Osteoblast (primary cell): ENCODE measurements at places on chromosomes 4 and X. TPM values are rescaled to one million over a fixed set of nuclear protein-coding genes. Genes with fewer than 3 reads are reported as not detected.

Gene RTL3
- under 0.01 TPM in 1 of 2 replicates, not detected in the other for total RNA-seq

Gene COX18
- 25.9 and 29.0 TPM in 2 replicates for total RNA-seq

Gene TNIP3
- total RNA-seq, result 0.59 and 0.72 TPM in 2 replicates

Gene HPSE
- total RNA-seq, result 0.29 and 0.36 TPM in 2 replicates

Gene BEX3
- total RNA-seq, result 144 and 150 TPM in 2 replicates

Gene DUX4
- not detected in 2 replicates for total RNA-seq

Gene ZDHHC15
- total RNA-seq, result 0.59 and 1.1 TPM in 2 replicates

Gene FDCSP
- total RNA-seq, result not detected in 2 replicates

Gene NAP1L3
- 12.4 and 14.1 TPM in 2 replicates for total RNA-seq

Gene ATOH1
- total RNA-seq, result not detected in 2 replicates

Gene POU3F4
- total RNA-seq, result not detected in 2 replicates

Gene FMR1
- total RNA-seq, result 33.3 and 35.8 TPM in 2 replicates

Gene RBM47
- total RNA-seq, result 1.8 and 2.2 TPM in 2 replicates

Gene FGB
- not detected in 2 replicates for total RNA-seq

Gene UCP1
- not detected in 2 replicates for total RNA-seq

Gene EVC2
- 17.4 and 19.2 TPM in 2 replicates for total RNA-seq

Gene PABPC4L
- total RNA-seq, result 1.1 and 2.7 TPM in 2 replicates

Gene SGMS2
- total RNA-seq, result 148 and 149 TPM in 2 replicates

Gene MUC7
- total RNA-seq, result not detected in 2 replicates

Gene TMSB15A
- 0.29 TPM in 1 of 2 replicates, not detected in the other for total RNA-seq

Gene DMRTC1B
- not detected in 2 replicates for total RNA-seq

Gene STK32B
- 1.1 and 2.7 TPM in 2 replicates for total RNA-seq
